ENCODE measurements at places on chromosomes 7 and 10.
A peak's percentile ranks its signal among the peaks of the same experiment; 100 is the strongest.

DNA sequence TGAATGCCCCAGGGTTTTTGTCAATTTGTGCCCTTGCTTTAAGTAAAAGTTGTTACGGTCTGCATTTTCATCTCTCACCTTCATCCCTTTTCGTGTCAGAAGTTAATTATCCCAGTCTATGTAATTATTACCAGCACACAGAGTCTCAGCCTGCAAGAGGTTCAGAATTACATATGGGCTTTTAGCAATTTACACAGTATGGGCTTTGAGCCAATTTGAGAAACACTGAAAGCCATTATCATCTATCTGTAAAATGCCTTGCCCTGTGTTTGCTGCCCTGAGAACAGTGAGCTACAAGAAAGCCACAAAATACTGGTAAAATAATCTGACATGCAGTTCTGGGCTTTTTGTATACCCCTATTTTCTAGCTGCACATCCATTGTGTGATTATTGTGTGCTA lies 125.6 kb upstream of the STEAP4 start:
- DNase-seq: no peak

GRCh38 chr7:6551016-6551511 lies at the start of gene GRID2IP:
GRID2IP (minus strand) TSS chr7:6551461; CDS start chr7:6551436, 25 bp downstream.
- DNase-seq: no peak

- DNase-seq: no peak
Observed at GRCh38 chr10:44066527-44067255, 318.2 kb downstream of the CXCL12 start.

- peak; percentile 4 for DNase-seq
Observed at GRCh38 chr10:93115661-93116383, 42.1 kb downstream of the CYP26A1 start.

GRCh38 chr7:140267381-140268226 lies 90.8 kb upstream of the KDM7A start:
- DNase-seq: no peak

- no peak for DNase-seq
Observed at GRCh38 chr7:150973571-150974451, 4.3 kb downstream of the KCNH2 start.

- DNase-seq: no peak
Observed at GRCh38 chr7:125218076-125218475, 288.5 kb upstream of the POT1 start.
